ENCODE measurements at places on chromosomes 13 and 19.
A peak's percentile ranks its signal among the peaks of the same experiment; 100 is the strongest.

GRCh38 chr13:30748717-30749116 is 13.4 kb downstream of the ALOX5AP start:
- DNase-seq = no peak

DNA sequence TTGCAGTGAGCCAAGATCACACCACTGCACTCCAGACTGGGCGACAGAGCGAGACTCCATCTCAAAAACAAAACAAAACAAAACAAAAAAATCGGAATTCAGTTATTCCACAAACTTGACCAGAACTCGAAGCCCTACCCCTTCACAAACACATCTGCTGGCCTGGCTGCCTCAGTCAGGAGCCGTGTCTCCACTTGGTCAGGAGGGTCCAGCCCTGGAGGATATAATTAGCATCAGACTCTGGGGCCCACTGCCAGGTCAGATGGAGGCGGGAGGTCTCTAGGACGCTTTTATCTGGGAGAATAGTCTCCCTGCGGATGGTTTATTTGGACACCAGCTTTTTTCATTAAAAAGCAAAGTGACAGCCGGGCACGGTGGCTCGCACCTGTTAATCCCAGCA is 8.0 kb downstream of the ELL start:
- no peak for DNase-seq

DNA sequence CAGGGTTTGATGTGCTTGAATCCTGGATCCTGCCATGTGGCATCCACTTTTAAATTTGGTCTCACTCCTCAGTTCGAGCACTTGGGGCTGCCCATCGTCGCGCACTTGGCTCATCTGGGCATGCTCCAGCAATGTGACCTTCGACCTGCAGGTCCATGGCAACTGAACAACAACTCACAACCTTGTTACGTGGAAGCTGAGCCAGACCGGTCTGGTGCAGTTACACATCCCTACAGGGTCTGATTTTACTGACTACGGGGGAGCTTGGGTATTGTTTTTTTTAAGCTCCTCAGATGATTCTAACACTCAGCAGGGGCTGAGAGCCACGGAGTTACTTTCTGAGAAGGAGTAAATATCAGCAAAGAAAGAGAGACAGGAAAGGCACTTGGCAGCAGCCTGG is 769.6 kb downstream of the UQCRFS1 start:
- DNase-seq = no peak

- DNase-seq = no peak
Measured at GRCh38 chr13:44116562-44117332, 237.0 kb downstream of the LACC1 start.

DNA sequence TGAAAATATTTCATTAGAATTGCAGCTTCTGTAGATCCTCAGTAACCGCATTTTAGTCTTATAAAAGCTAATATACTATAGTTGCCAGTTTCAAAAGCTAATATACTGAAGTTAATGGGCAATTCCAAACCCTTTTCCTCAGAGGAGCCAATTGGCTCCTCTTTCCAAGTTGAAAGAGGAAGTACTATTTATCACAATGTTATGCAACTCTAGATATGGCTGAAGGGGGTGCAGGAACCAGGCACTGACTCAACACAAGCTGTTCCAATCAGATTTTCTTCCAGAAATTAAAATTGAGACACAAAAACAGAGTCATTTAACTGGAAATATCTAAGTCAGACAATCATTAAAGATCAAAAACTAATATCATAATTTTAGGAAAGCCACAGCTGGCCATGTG is 258.9 kb downstream of the PCDH20 start:
- DNase-seq = no peak

- DNase-seq = no peak
Measured at GRCh38 chr13:36134632-36135031, 3.5 kb upstream of the DCLK1 start.

GRCh38 chr13:106415971-106416370 is 119.5 kb downstream of the EFNB2 start:
- DNase-seq = no peak

- peak; percentile 92 for DNase-seq
Measured at GRCh38 chr19:18762125-18763023, 28.7 kb downstream of the COMP start.

DNA sequence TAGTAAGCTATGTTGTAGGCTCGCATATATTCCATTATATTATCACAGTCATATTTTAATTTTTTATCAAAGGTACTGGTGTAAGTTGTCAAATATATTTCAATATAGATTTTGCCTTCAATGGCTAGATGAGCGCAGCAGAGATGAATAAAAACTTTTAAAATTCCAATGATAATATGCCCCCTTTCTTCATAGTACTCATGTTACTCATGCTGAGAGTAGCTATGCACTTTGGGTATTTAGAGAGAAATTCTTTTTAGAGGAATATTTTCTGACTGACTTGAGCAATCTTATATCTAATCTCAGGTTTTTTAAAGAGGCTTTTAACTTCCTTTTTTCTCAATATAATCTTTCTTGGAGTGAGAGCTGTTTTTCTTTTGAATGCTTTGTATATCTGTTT is 11.4 kb downstream of the ZNF254 start:
- DNase-seq = no peak

DNA sequence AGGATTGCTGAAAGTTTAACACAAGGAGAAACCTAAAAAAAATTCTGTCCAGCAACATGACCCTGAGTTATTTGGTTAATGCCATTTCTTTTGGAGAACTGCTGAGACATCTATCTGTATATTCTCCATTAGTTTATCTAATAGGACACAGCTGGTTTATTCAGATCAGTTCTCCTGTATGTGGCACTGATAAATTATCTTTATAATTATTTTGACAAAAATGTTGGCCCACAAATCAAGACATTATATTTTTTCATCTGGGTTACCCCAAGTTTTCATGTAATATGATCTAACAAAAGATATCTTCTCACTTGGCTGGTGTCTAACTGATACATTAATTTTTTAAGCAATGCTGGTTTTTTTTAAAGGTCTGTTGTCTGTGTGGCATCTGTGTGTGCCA is 231.4 kb downstream of the KLF12 start:
- DNase-seq = no peak

DNA sequence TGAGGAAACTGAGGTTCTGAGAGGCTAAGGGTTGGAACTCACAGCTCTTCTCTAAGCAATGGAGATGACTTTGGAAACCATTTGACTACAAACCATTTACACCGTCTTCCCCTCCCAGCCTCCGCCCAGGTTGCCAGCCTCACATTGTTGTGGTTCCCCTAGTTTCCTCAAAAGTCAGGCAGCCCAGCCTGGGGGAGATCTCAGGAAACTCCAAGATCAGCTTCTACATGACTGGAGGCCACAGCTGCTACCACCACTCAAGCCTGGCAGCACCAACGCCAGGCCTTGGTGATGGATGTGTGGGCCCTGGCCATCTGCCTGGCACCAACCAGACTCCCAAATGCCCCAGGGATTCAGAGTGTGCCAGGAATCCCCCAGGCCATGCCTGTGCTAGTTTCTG is 207.9 kb downstream of the TSHZ3 start:
- no peak for DNase-seq

GRCh38 chr19:56637976-56638555 is 4.9 kb upstream of the SMIM17 start:
- DNase-seq = no peak

GRCh38 chr13:39982745-39983144 is 327.3 kb downstream of the COG6 start:
- DNase-seq = no peak

- no peak for DNase-seq
Measured at GRCh38 chr19:1833540-1833939, 14.7 kb downstream of the REXO1 start.

- DNase-seq = no peak
Measured at GRCh38 chr13:48220981-48221685, 11.9 kb upstream of the ITM2B start.

- no peak for DNase-seq
Measured at GRCh38 chr13:106113796-106114195, 421.7 kb downstream of the EFNB2 start.

DNA sequence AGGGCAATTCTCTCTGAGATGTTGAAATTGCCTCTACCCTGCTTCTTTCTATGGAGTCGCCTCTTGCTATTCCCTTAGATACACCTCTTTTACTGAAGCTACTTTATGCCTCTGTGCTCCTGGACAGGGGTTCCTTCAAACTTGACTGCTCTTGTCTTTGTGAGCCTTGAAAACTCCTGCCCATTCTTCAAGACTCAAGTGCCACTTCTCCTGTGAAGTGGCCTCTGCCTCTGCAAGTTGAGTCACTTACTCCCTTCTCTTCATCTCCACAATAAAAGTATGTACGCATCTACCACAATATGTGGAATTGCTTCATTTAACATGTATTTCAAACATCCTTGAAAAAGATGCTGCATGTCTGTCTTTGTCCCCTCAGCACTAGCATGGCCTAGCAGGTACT is 66.0 kb upstream of the TPP2 start:
- peak; percentile 51 for DNase-seq

DNA sequence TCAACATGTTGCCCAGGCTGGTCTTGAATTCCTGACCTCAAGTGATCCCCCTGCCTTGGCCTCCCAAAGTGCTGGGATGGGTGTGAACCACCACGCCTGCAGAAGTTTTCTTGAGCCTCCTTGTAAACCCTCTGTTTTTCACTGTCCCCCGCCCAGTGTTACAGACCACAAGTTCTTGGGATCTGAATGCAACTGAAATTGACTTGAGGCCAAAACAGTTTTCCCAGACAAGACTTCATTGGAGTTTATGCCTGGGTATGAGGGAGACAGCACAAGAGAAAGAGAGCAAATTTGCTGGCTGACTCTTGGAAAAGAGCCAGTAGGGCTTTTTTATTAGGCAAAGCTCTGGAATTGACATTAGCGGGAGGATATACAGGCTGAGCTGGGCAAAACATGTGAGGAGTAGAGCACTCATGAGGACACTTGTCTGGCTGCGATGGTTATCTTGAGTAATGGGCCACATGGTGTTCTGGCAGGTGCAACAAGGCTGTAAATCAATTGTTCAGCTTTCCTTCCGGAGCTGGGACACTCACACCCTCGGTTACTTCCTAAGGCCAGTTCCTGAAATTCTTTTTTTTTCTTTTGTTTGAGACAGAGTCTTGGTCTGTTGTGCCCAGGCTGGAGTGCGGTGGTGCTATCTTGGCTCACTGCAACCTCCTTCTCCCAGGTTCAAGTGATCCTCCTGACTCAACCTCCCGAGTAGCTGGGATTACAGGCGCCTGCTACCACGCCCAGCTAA is 12.7 kb upstream of the HNRNPL start:
- no peak for DNase-seq

GRCh38 chr13:100738176-100738855 is 63.7 kb upstream of the TMTC4 start:
- no peak for DNase-seq

DNA sequence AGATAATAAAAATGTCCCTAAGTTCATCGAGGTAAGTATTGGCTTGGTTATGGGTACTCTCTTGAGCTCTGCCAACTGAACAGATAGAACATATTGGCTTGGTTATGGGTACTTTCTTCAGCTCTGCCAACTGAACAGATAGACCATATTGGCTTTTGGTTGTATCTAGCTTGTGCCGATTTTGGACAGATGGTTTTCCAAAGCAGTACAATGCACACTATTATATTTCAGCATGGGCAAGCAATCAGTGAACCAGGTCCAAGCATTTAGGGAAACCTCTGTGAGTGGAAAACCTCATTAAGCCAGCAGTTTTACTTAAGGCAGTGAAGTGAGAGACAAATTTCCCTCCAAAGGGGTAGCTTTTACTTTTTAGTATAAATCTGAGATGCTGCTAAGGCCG is 1440.5 kb upstream of the SPRY2 start:
- DNase-seq = no peak

DNA sequence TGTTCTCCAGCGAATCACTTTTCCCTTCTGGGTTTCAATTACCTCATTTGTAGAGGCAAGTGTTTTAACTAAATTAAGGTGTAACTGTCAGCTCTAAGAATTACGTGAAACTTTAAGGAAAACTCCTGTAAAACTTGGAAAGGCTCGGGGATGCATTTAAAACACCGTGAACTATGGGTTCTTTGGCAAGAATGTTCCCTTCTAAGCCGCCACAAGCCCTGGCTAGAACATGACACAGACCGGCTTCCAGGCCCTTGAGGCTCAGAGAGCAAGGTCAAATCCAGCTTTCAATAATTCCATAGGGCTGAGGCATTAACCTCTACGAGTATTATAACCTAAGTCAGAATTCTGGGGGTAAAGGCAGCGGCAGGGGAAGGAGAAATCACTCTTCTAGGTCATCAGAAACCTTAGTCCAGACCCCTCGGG is 685 bp downstream of the VWA8 start:
- no peak for DNase-seq

DNA sequence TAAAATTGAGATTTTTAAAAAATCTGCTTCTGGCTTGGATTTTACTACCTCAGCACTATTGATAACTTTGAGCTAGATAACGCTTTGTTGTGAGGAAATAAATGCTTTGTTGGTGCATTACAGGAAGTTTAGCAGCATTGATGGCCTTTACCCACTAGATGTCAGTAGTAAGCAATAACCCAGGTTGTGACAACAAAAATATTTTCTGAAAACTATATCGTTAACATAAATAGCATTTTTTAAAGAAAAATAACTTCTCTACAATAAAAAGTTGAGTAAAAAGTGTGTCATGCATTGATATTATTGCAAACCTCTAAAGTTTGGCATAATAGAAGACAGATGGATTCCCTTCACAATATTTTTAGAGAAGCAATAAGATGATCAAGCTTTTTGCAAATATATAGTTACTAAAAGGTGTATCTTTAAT is 1246.5 kb downstream of the UQCRFS1 start:
- DNase-seq = no peak

GRCh38 chr13:91813253-91813652 is 414.8 kb downstream of the GPC5 start:
- DNase-seq = no peak

- DNase-seq = no peak
Measured at GRCh38 chr13:21389124-21389523, 70.0 kb downstream of the ZDHHC20 start.

DNA sequence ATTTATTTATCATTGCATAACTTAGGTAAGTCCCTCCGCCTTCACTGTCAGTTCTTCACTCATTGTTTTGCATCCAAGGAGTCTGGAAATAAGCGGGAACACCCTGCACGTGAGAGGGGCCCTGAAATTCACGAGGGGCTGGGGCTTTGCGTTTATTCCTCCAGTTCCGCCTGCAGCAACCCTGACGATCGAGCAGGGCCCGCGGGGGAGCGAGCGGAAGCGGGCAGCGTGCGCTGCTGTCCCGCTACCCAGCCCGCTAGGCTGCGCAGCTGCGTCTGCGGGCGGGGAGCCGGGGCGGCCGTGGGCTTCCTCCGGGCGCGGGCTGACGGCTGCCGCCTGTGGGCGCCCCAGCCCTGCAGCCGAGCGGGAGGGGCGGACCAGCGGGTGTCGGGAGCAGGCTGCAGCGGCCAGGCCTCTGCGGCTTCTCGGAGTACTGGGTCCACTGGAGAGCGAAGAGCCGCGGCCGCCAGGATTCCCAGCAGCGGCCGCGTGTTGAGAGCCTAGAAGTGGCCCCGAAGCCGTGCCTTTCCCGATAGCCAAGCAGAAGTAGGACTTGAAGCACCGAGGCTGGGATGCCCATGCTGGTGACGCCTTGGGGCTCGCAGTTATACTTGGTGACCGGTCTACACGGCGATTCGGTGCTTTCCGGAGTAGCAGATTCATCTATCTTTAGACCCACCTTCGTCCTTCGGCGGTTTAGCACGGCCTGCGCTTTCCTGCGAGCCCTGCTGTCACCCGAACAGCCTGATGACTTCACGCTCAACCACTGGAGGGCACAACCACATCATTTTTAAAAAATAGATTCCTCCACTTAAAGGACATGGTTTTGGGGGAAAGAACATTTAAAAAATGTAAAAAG is 32.9 kb upstream of the SACS start:
- DNase-seq = peak; percentile 73

GRCh38 chr13:102693250-102693649 is 1.6 kb downstream of the METTL21C start:
- DNase-seq = no peak
